ENCODE measurements at places on chromosomes 13 and 19.

DNA sequence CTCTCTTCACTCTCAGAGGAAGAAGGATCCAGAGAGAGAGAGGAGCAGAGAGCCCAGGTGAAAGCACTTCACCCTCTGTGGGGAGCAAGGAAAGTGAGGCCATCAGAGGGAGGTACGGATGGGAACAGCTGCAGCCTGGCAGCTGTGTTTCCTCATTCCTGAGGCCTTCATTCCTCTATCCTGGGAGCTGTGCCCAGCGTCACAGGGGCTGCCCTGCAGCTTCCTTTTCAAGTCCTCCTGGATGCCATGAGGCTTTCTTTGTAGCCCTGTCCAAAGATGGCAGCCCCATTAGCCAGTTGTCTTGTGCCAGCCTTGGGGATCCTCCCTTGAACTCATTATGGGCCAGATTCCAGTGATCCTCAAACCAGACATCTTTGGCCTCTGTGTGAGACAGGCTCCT lies 76.8 kb upstream of the PCDH8 start:
- no peak for DNase-seq

GRCh38 chr13:71712988-71713653 lies 153.9 kb downstream of the DACH1 start:
- DNase-seq: no peak

GRCh38 chr19:34676697-34677385 lies at the start of gene SCGB2B2:
SCGB2B2 (minus strand) TSS chr19:34677159; CDS start chr19:34594563, 82,596 bp downstream.
- peak; percentile 89 for DNase-seq

DNA sequence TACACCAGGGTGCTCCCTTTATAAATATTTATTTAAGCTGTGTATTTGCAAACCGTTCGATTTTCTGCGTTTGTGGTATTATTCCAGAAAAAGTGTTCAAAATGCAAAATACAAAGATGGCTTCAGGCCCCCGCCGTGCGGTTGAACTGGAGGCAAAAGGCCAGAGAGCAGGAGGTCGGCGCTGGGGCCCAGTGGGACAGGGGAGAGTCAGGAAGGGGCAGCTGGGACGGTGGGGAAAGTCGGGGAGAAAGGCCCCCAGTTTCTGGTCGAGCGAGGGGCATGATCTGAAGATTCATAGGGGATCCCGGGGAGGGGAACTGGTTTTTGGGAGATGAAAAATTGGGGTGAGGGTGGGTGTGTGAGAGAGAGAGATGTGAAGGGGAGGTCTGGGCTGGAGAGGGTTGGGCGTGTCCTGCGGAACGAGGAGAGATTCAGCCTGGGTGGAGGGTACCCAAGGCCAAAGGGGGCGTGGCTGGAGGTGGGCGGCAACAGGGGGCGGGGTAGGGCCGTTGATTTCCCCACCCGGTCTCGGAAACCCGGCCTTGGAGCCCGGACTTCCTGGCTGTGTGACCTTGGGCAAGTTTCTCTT lies 678 bp downstream of the ISOC2 start:
- peak; percentile 78 for DNase-seq

DNA sequence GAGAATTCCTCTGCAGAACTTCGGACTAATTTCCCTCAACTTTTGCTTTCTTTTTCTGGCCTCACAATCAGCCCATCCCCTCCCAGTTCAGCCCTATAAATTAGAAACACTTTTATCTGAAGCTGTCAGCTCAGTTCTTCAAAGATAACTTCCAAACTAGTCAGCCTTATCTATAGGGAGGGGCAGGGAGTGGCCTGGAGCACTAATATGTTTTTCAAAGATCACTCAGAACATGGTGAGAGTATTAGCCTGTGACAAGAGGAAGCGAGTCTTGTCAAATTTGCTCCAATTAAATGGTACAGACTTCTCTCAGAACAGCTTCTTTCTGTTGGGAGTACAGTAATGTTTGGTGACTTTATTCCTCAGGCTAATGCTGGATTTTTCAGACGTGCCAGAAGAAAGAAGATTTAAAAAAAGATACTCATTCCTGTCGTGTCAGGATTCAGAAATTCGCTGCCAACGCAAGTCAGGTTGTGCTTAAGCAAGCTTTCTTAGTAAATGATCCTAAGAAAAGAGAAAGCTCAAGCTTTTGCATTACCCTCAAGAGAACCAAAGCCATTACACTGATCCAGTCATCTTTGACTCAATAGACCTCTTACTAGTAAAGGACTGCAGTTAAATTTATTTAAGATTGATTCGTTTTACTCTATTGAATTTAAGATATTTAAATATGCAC lies 1033.6 kb downstream of the SLITRK5 start:
- no peak for DNase-seq

GRCh38 chr13:113397608-113398425 lies 33.9 kb upstream of the GRTP1 start:
- DNase-seq: no peak

GRCh38 chr19:13119627-13120026 lies 1.6 kb downstream of the NACC1 start:
- no peak for DNase-seq

DNA sequence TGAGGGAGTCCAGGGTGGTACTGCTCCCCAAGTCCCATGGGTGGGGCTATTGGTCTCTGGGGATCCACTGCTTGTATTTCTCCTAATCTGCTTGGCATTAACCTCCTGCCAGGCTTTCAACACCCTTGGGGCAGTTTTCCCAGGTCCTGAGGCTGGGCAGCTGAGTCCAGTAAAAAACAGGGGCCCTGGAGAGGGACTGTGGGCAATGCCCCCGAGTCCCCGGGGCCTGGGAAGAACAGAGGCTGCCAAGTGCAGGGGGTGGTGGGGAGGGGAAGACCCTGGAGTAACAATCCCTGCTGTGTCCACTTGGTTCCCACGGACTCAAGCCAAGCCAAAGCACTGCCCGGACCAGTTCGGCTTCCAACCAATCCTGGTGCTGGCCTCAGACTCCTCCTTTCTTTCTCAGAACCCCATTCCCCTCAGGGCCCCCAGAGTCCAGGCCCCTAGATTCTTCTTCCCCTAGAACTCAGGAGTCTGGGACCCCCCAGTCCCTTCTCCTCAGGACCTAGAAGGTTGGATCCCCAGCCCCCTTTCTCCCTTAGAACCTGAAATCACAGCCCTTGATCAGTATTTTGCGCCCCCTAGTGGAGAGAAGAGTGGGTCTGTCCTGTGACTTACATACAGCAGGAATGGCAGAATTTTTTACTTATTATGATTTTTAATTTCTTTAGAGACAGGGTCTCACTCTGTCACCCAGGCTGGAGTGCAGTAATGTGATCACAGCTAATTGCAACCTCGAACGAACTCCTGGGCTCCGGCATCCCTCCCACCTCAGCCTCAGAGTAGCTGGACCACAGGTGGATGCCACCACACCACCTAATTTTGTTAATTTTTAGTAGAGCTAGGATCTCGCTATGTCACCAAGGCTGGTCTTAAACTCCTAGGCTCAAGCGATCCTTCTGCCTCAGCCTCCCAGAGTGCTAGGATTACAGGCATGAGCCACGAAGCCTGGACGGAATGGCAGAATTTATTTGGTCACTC lies 3.7 kb upstream of the CLPTM1 start:
- DNase-seq: peak; percentile 76

GRCh38 chr13:101977475-101977874 lies 424.4 kb downstream of the FGF14 start:
- no peak for DNase-seq

- DNase-seq: no peak
These were observed 18.2 kb upstream of the FFAR2 start for GRCh38 chr19:35429698-35430408.

DNA sequence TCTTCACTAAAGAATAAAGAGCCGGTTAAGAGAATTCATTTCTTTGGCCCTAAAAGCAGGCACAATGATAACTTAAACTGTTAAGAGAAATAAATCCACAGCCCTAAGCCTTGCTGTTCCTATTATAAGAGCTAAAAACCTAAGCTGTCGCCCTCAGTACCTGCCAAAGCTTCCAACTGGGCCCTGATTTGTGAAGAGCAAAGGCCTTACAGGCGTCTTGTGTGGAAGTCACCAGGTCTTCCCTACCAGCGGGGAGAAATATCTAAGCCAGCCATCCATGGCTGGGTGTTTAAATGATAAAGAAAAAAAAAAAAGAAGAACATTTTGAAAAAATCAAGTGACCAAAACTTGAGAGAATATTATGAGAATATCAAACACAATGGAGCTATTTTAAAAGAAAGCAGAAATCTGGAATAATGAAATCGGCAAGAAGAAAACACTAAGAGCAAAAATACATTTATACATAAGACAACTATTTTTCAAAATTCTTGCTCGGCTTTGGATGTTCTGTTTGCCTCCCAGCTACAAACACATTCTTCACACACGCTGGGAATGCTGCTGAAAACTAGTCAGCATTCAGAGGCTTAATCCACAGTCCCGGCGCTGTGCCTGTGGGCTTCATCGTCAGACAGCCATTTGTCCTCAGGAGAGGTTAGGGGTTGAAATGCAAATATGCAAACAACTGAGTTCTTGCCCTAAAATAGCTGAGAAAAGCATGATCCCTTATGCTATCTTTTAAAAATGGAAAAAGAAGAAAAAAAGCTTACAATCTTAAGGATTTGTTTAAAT lies 89.8 kb upstream of the LSM14A start:
- DNase-seq: no peak

DNA sequence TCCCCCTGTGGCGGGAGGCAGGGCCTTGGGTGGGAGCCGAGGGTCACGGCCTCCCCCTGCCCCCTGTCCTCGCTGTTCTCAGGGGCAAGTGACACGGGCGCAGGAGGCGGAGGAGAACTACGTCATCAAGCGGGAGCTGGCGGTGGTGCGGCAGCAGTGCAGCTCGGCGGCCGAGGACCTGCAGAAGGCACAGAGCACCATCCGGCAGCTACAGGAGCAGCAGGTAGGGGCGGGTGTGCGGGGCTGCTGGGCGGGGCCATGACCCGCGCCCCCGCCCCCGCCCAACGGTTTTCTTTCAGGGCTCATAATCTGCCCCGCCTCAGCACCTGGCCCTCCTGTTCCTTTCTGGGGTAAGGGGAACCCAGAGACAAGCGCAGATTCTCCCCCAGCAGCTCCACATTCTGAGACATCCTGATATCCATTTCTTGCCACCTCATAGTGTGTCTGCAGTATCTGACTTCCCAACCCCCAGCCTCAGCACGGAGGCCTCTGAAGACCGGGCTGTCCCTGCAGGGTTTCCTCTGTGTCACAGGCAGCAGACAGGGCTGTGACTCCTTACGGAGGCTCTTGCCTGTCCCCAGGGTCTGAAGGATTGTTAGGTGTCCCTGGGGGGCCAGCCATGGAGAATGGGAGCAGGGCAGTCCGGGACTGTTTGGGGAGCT lies 15.9 kb downstream of the PRR36 start:
- no peak for DNase-seq

DNA sequence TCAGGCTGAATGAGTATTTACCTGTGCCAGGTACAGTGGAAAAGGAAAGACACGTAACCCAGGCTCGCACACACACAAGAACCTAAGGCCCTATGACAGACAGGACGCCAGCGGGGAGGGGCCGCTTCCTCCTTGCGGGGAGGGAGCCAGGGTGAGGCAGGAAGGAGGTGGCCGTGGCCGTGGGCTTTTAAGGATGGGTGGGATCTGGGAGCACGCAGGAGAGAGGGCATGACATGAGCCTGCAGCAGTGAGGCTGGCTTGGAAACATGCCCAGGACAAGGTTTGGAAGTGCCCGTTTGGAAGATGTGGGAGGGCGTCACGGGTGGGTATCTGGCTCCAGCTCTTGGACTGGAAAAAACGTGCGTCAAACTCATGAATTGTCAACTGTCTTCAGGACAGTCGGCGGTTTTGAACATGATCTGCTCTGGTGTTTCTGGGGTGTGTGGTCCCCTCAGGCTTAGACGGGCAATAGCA lies 20.1 kb downstream of the SH3GL1 start:
- no peak for DNase-seq

- peak; percentile 19 for DNase-seq
These were observed 546 bp downstream of the TBC1D4 start for GRCh38 chr13:75481176-75482069.

DNA sequence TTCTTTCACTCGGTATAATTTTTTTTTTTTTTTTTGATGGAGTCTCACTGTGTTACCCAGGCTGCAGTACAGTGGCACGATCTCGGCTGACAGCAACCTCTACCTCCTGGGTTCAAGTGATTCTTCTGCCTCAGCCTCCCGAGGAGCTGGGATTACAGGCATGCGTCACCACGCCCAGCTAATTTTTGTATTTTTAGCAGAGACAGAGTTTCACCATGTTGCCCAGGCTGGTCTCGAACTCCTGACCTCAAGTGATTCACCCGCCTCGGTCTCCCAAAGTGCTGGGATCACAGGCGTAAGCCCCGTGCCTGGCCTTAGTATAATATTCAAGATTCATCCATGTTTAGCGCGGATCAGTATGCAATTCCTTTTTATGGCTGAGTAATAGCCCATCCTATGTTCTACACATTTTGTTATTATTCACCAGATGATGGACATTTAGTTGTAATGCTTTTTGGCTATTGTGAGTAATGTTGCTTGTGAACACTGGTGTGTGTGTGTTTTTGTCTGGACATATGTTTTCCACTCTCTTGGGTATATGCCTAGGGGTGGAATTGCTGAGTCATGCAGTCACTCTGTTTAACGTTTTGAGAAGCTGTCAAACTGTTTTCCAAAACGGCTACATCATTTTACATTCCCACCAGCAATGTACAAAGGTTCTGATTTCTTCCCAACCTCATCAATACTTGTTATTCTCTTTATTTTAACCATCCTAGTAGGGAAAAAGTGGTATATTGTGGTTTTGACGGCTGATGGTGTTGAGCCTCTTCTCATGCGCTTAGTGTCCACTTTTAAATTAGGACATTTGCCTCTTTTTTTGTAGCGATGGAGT lies 22.9 kb downstream of the PLEKHF1 start:
- peak; percentile 52 for DNase-seq

DNA sequence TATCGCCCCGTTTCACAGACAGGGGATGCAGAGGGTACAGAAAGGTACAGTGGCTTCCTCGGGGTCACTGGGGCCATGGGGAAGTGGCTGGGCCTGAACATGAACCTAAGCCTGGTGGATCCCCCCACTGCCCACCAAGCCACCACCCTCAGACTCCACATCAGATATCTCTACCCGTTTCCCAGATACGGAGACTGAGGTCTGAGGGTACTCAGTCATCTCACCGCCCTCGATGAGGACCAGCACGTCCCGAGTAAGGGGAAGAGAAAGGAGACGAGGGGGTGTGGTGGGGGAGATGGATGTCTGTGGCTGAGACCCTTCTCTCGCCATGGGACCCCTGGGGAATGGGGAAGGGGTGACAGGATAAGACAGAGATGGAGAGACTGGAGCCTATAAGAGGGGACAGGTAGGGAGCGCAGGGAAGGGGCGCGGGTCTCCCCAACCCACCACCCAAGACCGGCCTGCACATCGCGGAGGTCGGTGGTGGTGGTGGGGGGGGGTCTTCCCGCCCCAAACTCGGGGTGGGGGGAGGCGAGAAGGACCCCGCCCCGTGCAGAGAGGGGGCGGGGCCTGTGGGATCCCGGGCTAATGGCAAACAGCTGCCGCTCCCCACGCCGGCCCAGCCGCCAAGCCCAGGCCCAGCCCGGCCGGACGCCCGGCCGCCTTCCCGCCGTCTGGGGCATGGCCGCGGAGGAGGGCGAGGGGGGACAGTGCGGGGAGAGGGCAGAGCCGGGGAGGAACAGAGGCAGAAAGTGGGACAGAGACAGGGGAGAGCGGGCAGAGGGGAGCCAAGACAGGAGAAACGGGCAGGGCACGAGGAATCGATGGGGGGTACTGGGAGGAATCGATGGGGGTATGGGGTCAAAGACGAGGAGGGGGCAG lies 698 bp downstream of the KANK2 start:
- DNase-seq: peak; percentile 30

- DNase-seq: no peak
These were observed 3.2 kb upstream of the IFNL4 start for GRCh38 chr19:39251846-39252245.

GRCh38 chr19:17114414-17114831 lies 38.8 kb downstream of the MYO9B start:
- no peak for DNase-seq

- no peak for DNase-seq
These were observed 3.7 kb upstream of the PLAUR start for GRCh38 chr19:43673637-43674036.

GRCh38 chr13:99972190-99972731 lies 694 bp upstream of the ZIC5 start:
- no peak for DNase-seq
